ENCODE measurements at places on chromosomes 6 and 20.

DNA sequence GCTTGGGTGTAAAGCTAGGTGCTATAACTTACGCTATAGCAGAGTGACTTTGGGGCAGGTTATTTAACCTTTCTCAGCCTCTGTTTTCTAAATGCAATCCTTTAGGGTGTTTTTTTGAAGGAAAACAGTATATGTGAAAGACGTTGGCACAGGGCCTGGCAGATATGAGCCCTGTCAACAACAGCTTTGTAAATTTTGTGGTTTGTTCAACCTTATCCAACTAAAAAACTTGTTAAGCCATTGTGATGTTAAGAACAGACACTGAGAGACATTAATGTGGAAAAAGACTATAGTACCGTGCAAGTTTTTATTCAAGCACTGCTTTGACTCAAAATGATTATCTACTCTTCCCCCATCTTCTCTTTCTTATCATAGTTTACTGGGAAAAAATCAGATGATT is 8.2 kb downstream of the HECA start:
- DNase-seq = no peak

GRCh38 chr6:114051031-114051430 is 80.1 kb upstream of the HDAC2 start:
- no peak for DNase-seq

DNA sequence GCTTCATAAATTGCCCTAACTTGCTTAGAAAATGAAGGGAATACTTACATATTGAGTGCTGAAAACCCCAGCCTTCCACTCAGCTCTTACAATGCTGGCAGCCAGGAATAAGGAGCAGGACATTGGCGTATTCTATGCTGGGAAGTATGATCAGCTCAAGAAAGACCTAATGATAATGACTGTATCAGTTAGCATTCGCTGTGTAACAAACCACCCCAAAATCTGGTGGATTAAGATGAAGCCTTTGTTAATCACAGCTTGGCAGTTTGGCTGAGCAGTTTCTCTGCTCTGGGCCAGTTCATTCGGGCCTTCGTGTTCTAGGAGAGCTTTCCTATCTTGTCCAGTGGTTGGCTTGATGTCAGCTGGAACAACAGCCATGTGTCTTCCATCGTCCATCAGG is 33.4 kb upstream of the TUBB2A start:
- no peak for DNase-seq

GRCh38 chr20:17969278-17969883 is 563 bp downstream of the MGME1 start:
- no peak for DNase-seq

DNA sequence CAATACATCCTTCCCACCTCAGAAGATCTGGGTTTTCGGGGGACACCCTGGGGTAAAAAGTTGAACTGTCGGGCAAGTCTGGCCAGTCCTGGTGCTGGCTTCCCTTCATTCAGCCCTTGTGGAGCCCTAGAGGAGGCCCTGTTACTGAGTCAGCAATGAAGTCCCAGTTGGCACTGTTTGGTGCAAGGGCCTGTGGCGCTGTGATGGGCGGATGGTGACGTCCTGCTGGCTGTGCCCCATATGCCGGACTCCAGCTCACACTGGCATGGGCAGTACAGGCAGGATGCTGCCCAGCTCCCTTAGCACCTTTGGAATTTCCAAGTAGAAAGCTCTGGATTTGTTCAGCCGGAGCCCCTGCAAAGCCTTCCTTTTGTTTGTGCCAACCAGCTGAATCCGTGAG is 186.2 kb upstream of the PMEPA1 start:
- no peak for DNase-seq

DNA sequence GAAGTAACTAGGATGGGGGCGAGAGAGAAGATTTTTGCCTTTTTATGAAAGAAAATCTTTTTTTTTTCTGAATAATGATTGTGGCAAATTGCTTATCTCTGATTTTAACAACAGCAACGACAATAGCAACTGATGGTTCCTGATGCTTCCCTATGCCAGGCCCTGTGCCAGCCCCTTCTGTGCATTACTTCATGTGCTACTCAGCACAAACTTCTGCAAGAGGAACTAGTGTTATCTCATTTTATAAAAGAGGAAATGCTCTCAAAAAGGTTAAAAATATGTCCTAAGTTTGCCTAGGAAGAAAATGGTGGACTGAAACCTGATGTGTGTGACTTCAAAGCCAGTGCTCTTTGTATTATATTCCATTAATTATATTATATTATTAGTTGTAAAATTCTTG is 74.0 kb upstream of the RALGAPA2 start:
- DNase-seq = no peak

DNA sequence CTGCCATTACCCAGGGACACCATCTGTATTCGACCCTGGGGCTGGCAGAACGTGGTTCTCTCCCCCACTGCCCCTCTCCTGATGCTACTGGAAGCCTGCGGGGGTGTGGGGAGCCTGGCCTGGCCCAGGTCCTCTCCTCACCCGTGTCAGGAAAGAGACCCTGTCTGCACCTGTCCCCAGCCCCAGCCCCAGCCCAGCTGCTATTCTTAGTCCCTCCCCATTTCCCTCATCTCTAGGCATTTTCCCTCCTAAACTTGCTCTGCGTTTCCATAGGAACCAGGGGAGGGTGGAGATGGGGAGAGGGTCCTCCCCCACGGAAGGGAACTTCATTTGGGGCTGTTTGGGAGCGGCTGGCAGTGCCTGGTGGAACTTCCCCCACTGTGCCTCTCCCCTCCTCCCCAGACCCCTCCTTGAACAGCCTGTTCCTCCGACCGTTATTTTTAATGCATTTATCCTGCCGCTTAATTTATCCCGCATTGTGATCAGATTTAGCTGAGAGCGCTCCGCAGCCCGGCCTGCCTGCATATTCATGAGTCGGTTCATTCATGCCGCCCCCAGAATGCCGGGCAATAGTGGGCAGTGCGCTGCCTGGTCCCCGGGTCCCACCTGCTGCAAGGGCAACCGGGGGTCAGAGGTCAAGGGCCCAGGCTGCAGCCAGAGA is 31.8 kb upstream of the DLGAP4 start:
- no peak for DNase-seq

GRCh38 chr20:39453890-39454289 is 491.7 kb downstream of the DHX35 start:
- DNase-seq = no peak

- no peak for DNase-seq
These were observed 168.1 kb upstream of the HDDC2 start for GRCh38 chr6:125469915-125470314.

GRCh38 chr6:32559747-32560146 is 29.7 kb upstream of the HLA-DRB5 start:
- no peak for DNase-seq

DNA sequence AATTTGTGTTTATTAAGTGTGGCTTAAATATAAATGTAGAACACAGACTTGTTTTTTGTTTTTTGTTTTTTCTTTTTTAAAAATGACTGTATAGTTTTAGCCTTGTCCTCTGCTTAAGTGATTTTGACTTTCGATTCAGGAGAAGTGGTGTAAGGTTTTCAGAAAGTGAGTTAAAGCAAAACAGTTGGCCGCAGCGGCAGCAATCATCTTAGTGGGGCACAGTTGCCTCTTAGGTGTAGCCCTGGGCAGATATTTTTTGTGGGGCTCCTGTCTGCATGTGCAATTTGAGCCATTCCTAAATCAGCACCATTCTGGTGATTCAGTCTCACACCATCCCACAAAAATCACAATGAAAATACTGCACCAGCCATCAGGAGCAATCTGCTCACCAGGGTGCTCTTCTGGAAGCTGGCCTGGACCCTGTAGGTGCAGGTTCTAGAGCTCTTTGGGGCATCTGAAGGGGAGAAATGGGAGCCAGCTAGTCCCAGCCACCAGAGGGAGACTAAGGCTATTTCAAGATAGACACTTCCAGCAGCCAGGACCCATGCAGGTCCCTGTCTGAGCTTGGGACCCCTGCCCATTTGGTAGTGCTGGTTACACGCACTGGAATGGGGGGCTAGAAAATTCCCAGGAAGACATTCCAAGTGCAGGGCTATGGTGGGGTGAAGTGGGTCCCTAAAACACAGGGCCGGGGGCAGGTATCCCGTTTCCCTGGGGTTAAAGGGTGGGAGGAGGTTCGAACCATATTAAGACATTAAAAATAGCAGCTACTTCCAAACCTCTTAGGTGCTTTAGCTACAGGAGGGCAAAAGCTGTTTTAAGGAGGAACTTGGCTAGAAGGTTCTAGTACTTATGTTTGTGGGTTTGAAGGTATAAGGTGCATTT is 156.6 kb downstream of the NFATC2 start:
- peak; percentile 8 for DNase-seq

GRCh38 chr20:46562373-46563169 is 12.1 kb upstream of the OCSTAMP start:
- DNase-seq = peak; percentile 39

GRCh38 chr6:42403831-42404230 is 47.9 kb downstream of the TRERF1 start:
- DNase-seq = no peak

- DNase-seq = no peak
These were observed 68.7 kb upstream of the TAB2 start for GRCh38 chr6:149248693-149249369.

GRCh38 chr6:99119109-99120031 is 171.6 kb upstream of the FBXL4 start:
- DNase-seq = no peak

DNA sequence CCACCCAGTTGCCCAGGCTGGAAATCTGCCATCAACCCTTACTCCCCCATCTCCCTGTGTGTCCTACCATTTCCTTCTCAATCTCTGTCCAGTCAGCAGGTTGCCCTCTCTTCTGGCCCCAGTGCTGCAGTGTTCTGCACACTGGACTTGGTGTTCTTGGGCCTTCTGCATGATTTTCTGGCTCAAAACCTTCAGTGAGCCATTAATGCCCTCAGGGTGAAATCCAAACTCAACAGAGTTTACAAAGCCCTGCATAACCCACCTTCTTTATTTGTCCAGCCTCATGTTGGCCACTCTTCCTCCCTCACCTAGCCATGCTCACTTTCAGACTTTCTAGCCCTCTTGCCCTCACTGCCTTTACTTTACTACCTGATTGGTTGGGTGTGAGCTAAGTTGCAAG is 5.0 kb upstream of the GSTA3 start:
- DNase-seq = no peak

GRCh38 chr6:107617341-107617932 is 127.5 kb downstream of the SOBP start:
- no peak for DNase-seq

DNA sequence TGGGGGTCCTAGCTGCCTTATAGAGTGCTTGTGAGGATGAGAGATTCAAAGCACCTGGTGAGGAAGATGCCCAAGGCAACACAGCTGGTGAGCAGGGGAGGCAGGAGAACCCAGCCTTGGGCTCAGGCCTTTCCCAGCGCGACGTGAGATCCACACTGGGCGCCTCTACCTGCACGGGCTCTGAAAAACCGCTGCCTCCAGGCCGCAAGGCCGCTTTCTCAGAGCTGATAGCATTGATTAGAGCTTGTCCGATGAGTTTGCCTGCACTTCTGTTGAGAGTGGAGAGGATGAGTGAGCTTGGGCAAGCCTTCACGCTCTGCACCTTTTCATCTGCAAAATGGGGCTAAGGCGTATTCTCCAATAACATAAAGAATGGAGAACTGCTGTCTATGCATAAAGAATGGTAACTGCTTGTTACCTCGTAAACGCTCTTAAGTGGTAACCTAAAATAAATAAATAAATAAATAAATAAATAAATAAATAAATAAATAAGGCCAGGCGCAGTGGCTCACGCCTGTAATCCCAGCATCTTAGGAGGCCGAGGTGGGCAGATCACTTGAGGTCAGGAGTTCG is 916 bp downstream of the PABPC1L start:
- DNase-seq = no peak

DNA sequence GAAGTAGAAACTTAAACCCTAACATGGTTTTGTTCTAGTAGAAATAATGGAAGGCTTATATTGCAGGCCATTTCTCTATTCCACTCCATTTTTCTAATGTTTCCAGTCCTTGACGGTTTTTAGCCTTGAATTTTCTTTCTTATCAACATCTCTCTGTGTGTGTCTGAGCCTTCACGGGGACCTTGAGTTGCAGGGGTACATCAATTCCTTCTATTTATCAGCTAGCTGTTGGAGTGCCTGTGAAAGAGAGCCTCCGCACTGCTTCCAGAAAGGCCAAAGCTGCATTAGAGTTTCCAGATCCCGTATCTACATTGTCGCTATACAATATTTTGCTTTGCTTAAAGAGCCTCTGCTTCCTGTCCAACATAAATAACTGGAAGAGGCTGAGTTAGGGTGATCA is 5.4 kb upstream of the HSF2 start:
- no peak for DNase-seq

GRCh38 chr20:47925593-47925992 is 140.3 kb upstream of the SULF2 start:
- DNase-seq = no peak

- no peak for DNase-seq
These were observed 432.2 kb downstream of the HTR1B start for GRCh38 chr6:77030929-77031674.

DNA sequence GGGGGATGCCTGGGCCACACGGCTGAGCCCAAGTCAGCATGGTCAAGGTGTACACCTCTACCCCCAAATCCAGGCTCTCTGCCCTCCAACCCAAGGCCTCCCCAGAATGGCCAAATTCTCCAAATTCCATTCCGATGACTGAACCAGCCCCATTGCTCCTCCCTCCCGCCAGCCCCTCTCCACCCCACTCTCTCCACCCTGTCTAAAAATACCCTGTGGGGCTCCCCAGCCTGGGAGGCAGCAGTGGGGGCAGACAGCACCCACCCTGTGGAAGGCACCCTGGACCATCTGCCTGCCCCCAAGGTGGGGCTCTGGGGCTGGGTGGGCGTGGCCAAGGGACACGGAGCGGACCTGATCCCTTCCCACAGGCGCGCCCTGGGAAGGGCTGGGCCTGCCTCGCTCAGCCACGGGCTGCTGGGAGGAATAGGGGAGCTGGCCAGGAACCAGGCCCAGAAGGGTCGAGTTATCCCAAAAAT is 11.4 kb downstream of the TEAD3 start:
- no peak for DNase-seq

GRCh38 chr6:39367700-39368099 is 45.2 kb upstream of the KCNK16 start:
- no peak for DNase-seq

DNA sequence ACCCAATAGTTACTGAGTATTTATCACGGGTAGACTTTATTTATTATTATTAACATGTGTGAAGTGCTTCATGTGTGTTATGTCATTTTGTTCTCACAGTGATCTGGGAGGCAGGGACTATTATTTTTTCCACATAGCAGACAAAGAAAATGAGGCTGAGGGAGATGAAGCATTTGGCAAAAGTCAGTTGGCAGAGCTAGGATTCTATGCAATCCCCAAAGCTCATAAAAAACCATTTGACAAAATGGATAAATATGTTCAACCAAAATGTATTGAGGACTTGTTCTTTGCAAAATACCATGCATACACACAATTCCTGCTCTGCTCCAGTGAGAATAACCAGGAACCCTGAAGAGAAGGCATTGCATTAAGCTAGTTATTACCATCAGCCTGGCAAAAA is 184.4 kb downstream of the HS3ST5 start:
- no peak for DNase-seq

DNA sequence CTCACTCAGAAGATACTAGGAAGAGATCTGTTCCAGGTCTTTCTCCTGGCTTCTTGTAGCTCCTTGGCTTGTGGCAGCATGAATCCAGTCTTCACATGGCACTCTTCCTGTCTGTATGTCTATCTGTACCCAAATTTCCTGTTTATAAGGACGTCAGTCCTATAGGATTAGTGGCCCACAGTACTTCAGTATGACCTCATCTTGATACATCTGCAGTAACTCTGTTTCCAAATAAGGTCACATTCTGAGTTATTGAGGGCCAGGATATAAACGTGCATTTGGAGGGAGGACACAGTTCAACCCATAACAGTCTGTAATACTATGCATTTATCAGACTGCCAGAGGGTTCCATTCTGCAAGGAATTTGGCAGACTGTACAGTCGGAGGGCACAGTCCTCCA is 57.6 kb upstream of the DYNLRB1 start:
- DNase-seq = no peak

- DNase-seq = no peak
These were observed 6.0 kb downstream of the C6orf141 start for GRCh38 chr6:49556429-49556837.
